ENCODE measurements at places on chromosomes 2 and 18.

- DNase-seq, result no peak
Observed at GRCh38 chr2:165499131-165499530, 29.6 kb downstream of the CSRNP3 start.

DNA sequence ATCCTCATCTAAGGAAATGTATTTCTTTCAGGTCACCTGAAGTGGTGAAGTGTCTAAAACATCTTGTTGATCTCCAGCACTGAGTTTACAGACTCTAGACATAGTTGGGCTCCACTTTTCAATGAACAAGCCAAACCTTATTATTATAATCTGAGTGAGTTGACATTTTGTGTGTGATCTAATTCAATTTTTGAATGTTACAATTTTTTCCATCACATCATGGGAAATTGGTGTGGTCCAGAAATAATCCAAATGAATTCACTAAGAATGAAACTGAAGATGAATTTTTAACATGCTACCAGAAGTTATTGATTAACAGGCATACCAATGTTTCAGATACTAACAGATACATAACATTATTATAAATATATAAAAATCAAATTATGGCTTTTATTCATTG is 75.6 kb upstream of the EFEMP1 start:
- no peak for DNase-seq

DNA sequence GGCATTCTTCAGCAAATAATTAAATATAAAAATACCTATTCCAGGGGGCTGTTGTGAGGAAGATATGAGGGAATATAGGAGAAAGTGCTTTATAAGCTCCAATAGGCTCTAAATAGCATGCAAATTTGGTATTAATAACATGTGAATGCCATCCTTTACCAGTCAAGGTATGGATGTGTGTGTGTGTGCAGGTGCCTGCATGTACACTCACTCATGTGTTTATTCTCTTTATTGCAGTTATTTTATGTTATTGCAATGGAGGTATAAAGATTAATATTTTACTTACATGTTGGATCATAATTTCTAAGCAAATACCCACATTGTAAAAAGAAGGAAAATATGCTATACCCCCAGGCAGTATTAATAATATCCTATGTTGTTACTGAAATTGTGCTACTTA is 1093.0 kb upstream of the GYPC start:
- DNase-seq, result no peak

DNA sequence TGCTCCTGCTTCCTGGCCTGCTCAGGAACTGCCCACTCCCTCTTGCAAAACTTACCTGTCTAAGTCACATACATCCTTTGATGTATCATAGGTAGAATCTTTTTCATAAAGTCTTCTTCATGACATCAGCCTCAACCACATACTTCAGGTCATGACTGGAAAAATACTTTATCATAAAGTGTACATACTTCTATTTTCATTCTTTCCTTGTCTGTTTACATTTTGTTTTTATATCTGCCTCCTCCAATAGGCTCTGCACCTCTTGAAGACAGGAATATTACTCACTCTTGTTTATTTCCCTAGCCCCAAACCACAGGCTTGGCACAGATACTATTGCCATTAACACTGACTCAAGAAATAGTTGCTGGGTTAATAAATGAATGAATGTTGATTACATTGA is 43.6 kb upstream of the ZNF804A start:
- no peak for DNase-seq

DNA sequence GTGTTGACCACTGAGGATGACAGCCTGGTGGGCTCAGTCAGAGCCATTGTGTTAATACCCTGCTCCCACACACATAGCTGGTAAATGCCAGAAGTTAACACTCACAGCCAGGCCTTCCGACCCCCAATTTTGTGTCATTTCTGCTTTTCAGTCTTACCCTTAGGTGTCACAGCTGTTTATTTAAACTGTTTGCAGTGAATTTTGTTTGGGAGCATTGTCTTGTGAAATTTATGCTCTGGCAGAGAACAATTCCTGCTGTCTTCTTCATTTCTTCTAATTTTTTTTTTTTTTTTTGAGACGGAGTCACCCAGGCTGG is 8.2 kb downstream of the LPIN1 start:
- DNase-seq, result no peak

- DNase-seq, result no peak
Observed at GRCh38 chr18:433960-434359, 66.5 kb downstream of the COLEC12 start.
